ENCODE measurements at places on chromosomes 3 and 15. TPM values are rescaled to one million over a fixed set of nuclear protein-coding genes. Genes with fewer than 3 reads are reported as not detected.

UROC1 gene
- not detected for total RNA-seq

DUOXA2 gene
- not detected for total RNA-seq

LSMEM2 gene
- 0.58 TPM for total RNA-seq

DNA sequence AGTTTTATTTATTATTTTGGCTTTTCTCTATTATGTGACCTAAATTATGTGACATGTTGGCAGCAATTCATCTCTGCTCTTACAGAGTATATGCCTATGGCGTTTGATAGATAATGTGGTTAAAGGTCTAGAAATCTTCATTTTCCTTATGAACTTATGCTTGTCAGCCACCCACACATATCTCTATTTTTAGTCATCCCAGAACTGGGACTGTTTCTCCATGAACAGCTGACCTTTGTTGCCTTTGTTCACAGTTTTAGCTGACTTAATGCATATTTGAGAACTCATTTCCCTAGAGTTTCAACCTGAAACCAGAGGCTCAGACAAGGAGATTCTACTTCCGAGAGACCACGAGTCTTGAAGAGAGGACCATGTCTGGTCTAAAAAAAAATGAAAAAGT lies 176.5 kb downstream of the RAP2B start:
- DNase-seq, result no peak
- H3K4me1 ChIP-seq, result no peaks in the 10 kb centered on the region
- no peak overlapping the region for H3K27ac ChIP-seq
- no peak overlapping the region for H3K4me3 ChIP-seq

DNA sequence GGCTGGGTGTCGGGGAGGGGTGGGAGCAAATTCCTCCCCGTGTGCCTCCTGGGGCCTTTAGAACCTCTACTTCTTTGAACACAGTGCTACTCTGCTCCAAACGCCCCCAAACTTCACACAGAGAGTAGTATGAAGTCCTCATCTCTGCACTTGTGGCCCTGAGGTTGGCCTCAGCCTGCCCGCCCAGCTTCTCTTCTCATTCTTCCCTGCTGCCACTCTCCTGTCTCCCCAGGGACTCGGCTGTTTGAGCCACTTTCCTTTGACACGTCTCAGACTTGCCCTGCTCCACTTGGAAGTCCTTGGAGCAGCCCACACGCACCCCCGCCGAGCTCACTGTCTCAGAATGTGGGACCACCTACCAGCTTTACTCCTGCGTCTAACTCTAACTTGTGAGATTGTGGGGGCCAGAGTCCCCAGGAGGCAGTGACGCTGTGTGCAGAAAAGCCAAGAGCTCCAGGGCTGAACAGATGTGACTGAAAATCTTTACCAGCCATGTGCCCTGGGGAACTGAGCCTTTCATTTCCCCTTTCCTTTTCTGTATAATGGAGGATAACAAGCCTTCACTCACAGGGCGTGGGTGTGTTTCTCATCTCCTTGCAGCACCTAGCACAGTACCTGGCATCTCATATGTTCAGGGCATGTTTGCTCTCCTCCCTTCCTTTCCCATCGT lies 233.6 kb upstream of the CTDSPL start:
- no peaks in the 10 kb centered on the region for H3K4me1 ChIP-seq
- H3K27me3 ChIP-seq, result no peaks in the 10 kb centered on the region

- 0 out of 2 replicates have a peak, but pooled peaks cover 3% of the 10 kb centered on the region for H3K36me3 ChIP-seq
- no peak overlapping the region for H3K4me3 ChIP-seq
- no peaks in the 10 kb centered on the region for H3K27me3 ChIP-seq
- no peaks in the 10 kb centered on the region for H3K4me1 ChIP-seq
- no peak overlapping the region for H3K27ac ChIP-seq
Measured at GRCh38 chr15:42354824-42355223, 4.5 kb upstream of the CAPN3 start.

NPAP1 gene
- 0.07 TPM for total RNA-seq

GRCh38 chr3:66256806-66257205 lies 36.0 kb downstream of the SLC25A26 start:
- H3K27me3 ChIP-seq, result no peaks in the 10 kb centered on the region
- no peak for DNase-seq
- H3K36me3 ChIP-seq, result no peaks in the 10 kb centered on the region
- H3K27ac ChIP-seq, result no peak overlapping the region
- no peaks in the 10 kb centered on the region for H3K4me1 ChIP-seq

GRCh38 chr15:72163719-72164118 lies 33.9 kb downstream of the GRAMD2A start:
- DNase-seq, result no peak
- H3K4me3 ChIP-seq, result no peak overlapping the region
- no peaks in the 10 kb centered on the region for H3K4me1 ChIP-seq
- H3K36me3 ChIP-seq, result no peaks in the 10 kb centered on the region
- H3K27me3 ChIP-seq, result no peaks in the 10 kb centered on the region

C3orf62 gene
- total RNA-seq, result 3.2 TPM

GRCh38 chr3:60809857-60810610 lies 441.2 kb downstream of the FHIT start:
- no peaks in the 10 kb centered on the region for H3K4me1 ChIP-seq
- H3K36me3 ChIP-seq, result no peaks in the 10 kb centered on the region
- no peak for DNase-seq
- H3K4me3 ChIP-seq, result no peak overlapping the region
- H3K27me3 ChIP-seq, result no peaks in the 10 kb centered on the region
- no peak overlapping the region for H3K27ac ChIP-seq

SPTSSB gene
- total RNA-seq, result 33.4 TPM

DNA sequence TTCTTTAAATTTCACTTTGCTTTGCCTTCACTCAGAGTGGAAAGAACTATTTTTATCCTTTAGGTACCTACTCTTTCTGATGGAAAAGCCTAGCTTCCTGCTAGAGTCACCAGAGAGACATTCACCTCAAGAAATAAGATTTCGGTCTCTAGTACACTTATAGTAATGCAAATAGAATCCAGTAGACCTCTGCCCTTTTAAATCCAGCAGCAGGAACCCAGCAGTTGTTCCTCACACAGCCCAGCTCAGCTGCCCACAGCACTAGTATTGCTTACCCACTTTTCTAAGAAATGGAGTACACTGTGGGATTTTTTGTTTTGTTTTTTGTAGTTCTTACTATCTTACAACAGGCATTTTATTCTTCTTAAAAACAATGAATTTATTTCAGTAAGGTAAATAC lies 497.0 kb upstream of the CCDC54 start:
- H3K4me3 ChIP-seq, result peak overlapping the region; percentile 25
- H3K27ac ChIP-seq, result no peak overlapping the region
- H3K4me1 ChIP-seq, result no peaks in the 10 kb centered on the region
- H3K27me3 ChIP-seq, result no peaks in the 10 kb centered on the region
- H3K36me3 ChIP-seq, result no peaks in the 10 kb centered on the region

GRCh38 chr15:74723754-74724334 lies 1.5 kb downstream of the CYP1A1 start:
- H3K27me3 ChIP-seq, result peaks cover 11% of the 10 kb centered on the region
- no peaks in the 10 kb centered on the region for H3K4me1 ChIP-seq
- H3K4me3 ChIP-seq, result no peak overlapping the region
- no peaks in the 10 kb centered on the region for H3K36me3 ChIP-seq

Measured in H1 (cell line).